Cardiac ventricle fibroblast (primary cell): ENCODE measurements at places on chromosomes 7 and 10. TPM values are rescaled to one million over a fixed set of nuclear protein-coding genes. Genes with fewer than 3 reads are reported as not detected.

PRPS1L1 gene
- not detected in 2 replicates for total RNA-seq

CALU gene
- total RNA-seq, result 294 and 337 TPM in 2 replicates

HYAL4 gene
- total RNA-seq, result not detected in 2 replicates

SLIT1 gene
- not detected in 2 replicates for total RNA-seq

PARG gene
- 11.0 and 12.0 TPM in 2 replicates for total RNA-seq

PLAU gene
- 34.6 and 39.9 TPM in 2 replicates for total RNA-seq

PAX4 gene
- total RNA-seq, result not detected in 2 replicates

HABP2 gene
- not detected in 2 replicates for total RNA-seq

ARHGEF35 gene
- 1.7 and 2.9 TPM in 2 replicates for total RNA-seq

SPDYE2 gene
- not detected in 2 replicates for total RNA-seq

ZNF735 gene
- total RNA-seq, result not detected in 2 replicates

PTPRZ1 gene
- not detected in 2 replicates for total RNA-seq

FANK1 gene
- 1.5 and 4.6 TPM in 2 replicates for total RNA-seq

FOXI2 gene
- total RNA-seq, result not detected in 2 replicates

PON3 gene
- total RNA-seq, result 0.12 and 0.39 TPM in 2 replicates

FEZF1 gene
- total RNA-seq, result not detected in 2 replicates

BTBD16 gene
- not detected in 2 replicates for total RNA-seq

CISD1 gene
- total RNA-seq, result 28.5 and 51.4 TPM in 2 replicates

NEBL gene
- 25.9 and 28.7 TPM in 2 replicates for total RNA-seq

GBX1 gene
- not detected in 2 replicates for total RNA-seq

PANK1 gene
- total RNA-seq, result 6.1 and 10.4 TPM in 2 replicates

PCGF5 gene
- 11.8 and 13.2 TPM in 2 replicates for total RNA-seq

MRPL32 gene
- total RNA-seq, result 54.7 and 61.9 TPM in 2 replicates

OR6V1 gene
- not detected in 2 replicates for total RNA-seq

SPDYE1 gene
- total RNA-seq, result not detected in 2 replicates

OR9A2 gene
- not detected in 2 replicates for total RNA-seq

GPR146 gene
- 9.2 and 13.6 TPM in 2 replicates for total RNA-seq

TLX1 gene
- total RNA-seq, result not detected in 2 replicates

NPTX2 gene
- 114 and 130 TPM in 2 replicates for total RNA-seq

SRRM3 gene
- total RNA-seq, result 6.8 and 7.9 TPM in 2 replicates

TRIL gene
- 11.4 and 11.6 TPM in 2 replicates for total RNA-seq

ATOH7 gene
- not detected in 2 replicates for total RNA-seq

SMKR1 gene
- not detected in 2 replicates for total RNA-seq

KEL gene
- 0.05 TPM in 1 of 2 replicates, not detected in the other for total RNA-seq

CALY gene
- total RNA-seq, result not detected in 2 replicates
